ENCODE measurements at places on chromosomes 4 and X. TPM values are rescaled to one million over a fixed set of nuclear protein-coding genes. Genes with fewer than 3 reads are reported as not detected.

Gene FAM9C
- total RNA-seq, result not detected

DNA sequence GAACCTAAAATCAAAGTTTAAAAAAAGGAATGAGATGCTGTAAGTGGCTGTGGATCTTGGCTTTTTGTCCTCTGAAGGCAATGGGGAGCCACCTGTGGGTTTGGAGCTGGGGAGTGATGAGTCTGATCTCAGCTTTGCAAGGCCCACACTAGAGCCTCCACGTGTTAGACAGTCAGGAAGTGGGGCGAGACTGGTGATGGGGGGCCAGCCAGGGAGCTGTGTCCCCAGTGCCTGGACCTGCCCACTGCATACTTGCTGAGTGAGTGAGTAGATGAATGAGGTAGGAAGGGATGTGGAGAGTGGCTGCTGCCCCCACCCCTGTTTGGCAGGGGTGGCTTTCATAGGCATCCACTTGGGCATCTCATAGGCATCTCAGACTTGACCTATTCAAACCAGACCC, 84.0 kb downstream of the NHSL2 start:
- H3K4me3 ChIP-seq, result no peak overlapping the region
- H3K27ac ChIP-seq, result no peak overlapping the region
- H3K27me3 ChIP-seq, result no peaks in the 10 kb centered on the region
- no peaks in the 10 kb centered on the region for H3K36me3 ChIP-seq
- no peak for DNase-seq
- peaks cover 18% of the 10 kb centered on the region for H3K4me1 ChIP-seq

DNA sequence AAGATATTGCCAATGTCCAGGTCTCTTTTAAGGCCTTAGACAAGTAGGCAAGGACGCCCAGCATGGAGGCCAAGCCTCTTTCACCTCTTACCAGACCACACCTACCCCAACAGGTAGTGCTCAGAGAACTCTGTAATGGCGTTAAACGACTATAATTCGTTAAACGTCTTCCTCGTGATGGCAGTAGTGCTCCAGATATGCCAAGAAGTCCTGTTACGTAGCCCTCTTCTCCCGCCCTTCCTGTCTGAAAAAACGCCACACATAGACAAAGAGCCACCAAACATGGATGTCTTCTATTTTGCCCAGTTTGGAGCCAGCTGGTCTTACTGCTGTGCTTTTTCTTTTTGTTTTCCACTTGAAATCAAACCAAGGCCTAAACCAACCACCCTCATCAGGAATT, 190.7 kb downstream of the OR13H1 start:
- H3K27me3 ChIP-seq, result no peaks in the 10 kb centered on the region
- no peak for DNase-seq
- H3K4me1 ChIP-seq, result no peaks in the 10 kb centered on the region
- no peak overlapping the region for H3K27ac ChIP-seq
- H3K36me3 ChIP-seq, result peaks cover 9% of the 10 kb centered on the region
- H3K4me3 ChIP-seq, result no peak overlapping the region

DNA sequence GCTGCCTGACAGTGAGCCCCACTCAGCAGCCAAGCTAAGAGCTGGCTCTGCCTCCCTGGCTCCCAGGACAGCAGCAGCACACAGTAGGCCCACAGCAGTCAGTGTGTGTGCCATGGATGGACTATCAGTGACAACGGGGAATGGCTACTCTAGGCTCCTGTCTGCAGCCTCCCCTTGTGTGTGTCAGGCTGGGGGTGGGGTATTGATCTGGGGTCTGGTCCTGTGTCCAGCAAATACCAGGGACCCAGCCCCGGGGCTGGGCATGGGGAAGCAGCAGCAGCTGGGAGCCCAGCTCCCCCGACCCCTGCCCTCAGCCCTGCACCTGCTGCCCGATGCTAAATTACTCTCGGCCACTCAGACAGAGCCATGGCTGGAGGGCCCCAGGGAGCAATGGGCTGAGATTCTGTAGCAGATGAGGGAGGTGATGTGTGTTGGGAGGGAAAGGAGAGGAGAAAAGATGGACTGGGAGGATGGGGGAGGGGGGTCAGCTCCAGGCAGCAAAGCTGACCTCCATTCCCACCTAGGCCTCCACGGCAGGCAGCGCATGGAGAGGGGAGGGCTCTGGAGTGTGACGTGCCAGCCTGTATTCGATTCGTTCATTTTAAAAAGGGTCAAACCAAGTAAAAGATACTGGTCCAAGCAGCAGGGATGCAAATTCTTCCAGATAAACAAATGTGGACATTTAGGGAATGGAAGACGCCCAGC, 61.3 kb upstream of the CRMP1 start:
- H3K4me1 ChIP-seq, result peaks cover 8% of the 10 kb centered on the region
- no peaks in the 10 kb centered on the region for H3K27me3 ChIP-seq
- no peak overlapping the region for H3K27ac ChIP-seq
- H3K36me3 ChIP-seq, result no peaks in the 10 kb centered on the region
- H3K4me3 ChIP-seq, result no peak overlapping the region
- no peak for DNase-seq

DNA sequence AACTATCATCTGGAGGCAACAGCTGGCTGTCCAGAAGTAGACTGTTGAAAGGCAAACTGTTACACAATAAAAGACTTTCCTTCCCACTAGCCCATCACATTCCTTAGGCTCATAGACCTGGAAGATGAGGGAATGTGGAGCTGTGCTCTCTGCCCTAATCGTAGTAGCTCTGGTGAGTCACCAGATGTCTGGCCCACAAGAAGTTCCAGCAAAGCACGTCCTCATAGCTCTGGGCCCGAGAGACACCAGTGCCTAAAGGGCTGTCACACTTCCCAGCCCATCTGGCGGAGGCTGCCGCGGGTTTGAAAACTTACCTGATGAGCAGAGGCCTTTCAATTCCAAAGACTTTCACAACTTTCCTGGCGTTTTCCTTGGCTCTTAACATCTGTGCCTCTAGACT, 81.7 kb upstream of the STOX2 start:
- H3K27me3 ChIP-seq, result no peaks in the 10 kb centered on the region
- H3K4me1 ChIP-seq, result no peaks in the 10 kb centered on the region
- no peaks in the 10 kb centered on the region for H3K36me3 ChIP-seq
- no peak for DNase-seq
- H3K4me3 ChIP-seq, result no peak overlapping the region
- H3K27ac ChIP-seq, result no peak overlapping the region

DNA sequence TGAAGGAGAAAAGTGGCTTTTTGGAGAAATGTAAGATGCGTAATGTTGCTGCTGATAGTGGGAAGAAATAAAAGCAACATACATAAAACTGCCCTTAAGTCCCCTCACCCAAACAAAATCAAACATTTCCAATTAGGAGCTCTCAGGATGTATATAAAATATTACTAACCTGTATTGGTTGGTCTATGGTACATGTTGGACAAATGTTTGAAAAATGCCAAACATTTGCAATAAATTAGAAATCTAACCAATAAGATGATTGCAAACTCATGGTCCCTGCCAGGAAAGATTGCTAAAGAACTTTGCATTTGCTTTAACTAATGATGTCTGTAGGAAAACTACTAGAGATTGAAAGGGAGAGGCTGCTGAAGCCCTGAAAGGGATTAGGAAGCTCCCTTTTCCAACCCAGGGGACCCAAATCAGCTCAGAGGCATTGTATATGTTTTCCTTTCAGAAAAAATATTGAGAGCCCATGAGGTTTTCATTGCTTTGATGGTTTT, 1.8 kb downstream of the SFRP2 start:
- peaks cover 7% of the 10 kb centered on the region for H3K27me3 ChIP-seq
- peaks cover 35% of the 10 kb centered on the region for H3K36me3 ChIP-seq
- no peak for DNase-seq

Data from GM23338 (cell line).